ENCODE measurements at places on chromosomes 11 and 22. TPM values are rescaled to one million over a fixed set of nuclear protein-coding genes. Genes with fewer than 3 reads are reported as not detected.

Gene SPDYC
- not detected for total RNA-seq

Gene TEX12
- not detected for total RNA-seq

Gene ANGPTL5
- 0.63 TPM for total RNA-seq

Gene ATXN10
- 131 TPM for total RNA-seq

Gene VPREB1
- not detected for total RNA-seq

Gene ADM2
- total RNA-seq: 5.2 TPM

All from thyroid gland (tissue), 4 donors.